Right ventricle myocardium superior (tissue), 1 donor: ENCODE measurements at places on chromosomes 5 and 9. TPM values are rescaled to one million over a fixed set of nuclear protein-coding genes. Genes with fewer than 3 reads are reported as not detected.

Gene KIF24
- total RNA-seq, result 0.56 TPM

Gene SMIM33
- total RNA-seq, result not detected

Gene DEPDC1B
- 0.27 TPM for total RNA-seq

Gene KCTD16
- 0.03 TPM for total RNA-seq

Gene ODF2
- 12.0 TPM for total RNA-seq

Gene F2RL2
- total RNA-seq, result 0.13 TPM

Gene PCDHGA3
- total RNA-seq, result 13.0 TPM

Gene CYLC2
- not detected for total RNA-seq

Gene ACER2
- 3.4 TPM for total RNA-seq

Gene CTXN3
- total RNA-seq, result not detected

Gene POU5F2
- total RNA-seq, result 0.24 TPM

Gene TMEFF1
- not detected for total RNA-seq

Gene NR6A1
- 1.4 TPM for total RNA-seq

Gene SPATA31E1
- not detected for total RNA-seq

Gene PCDHGA11
- 5.1 TPM for total RNA-seq

Gene TRMT10B
- 3.7 TPM for total RNA-seq

Gene RNF183
- total RNA-seq, result not detected

Gene PLPP1
- 75.9 TPM for total RNA-seq

Gene DCP2
- total RNA-seq, result 19.2 TPM

Gene ANKRD34B
- not detected for total RNA-seq

Gene IRX4
- total RNA-seq, result 15.8 TPM

Gene STPG3
- total RNA-seq, result 1.3 TPM

Gene ORM2
- total RNA-seq, result not detected

Gene CFAP157
- not detected for total RNA-seq

Gene ROPN1L
- not detected for total RNA-seq

Gene KCNN2
- 8.0 TPM for total RNA-seq

Gene XPA
- 5.8 TPM for total RNA-seq

Gene PCDHB3
- 1.4 TPM for total RNA-seq

Gene SNCAIP
- total RNA-seq, result 1.2 TPM

Gene SLC25A48
- not detected for total RNA-seq

Gene BRD9
- 28.0 TPM for total RNA-seq

Gene MPDZ
- total RNA-seq, result 64.3 TPM

Gene TRIM41
- 20.7 TPM for total RNA-seq

Gene SYNPO
- total RNA-seq, result 645 TPM

Gene PLAC8L1
- not detected for total RNA-seq

Gene ARL14EPL
- not detected for total RNA-seq

Gene LYRM7
- 29.7 TPM for total RNA-seq

Gene PCDHA11
- total RNA-seq, result not detected

Gene PCDHB4
- 1.7 TPM for total RNA-seq

Gene TLX3
- not detected for total RNA-seq

Gene FBP1
- 1.1 TPM for total RNA-seq

Gene ANKRD31
- total RNA-seq, result 0.08 TPM

Gene ITK
- 0.13 TPM for total RNA-seq
